Stimulated activated CD8-positive, alpha-beta memory T cell treated with anti-CD3 and anti-CD28 coated beads, Interleukin-7, amount 100 ng/mL, for 1 hour (primary cell): ENCODE measurements at places on chromosomes 6 and 20.

DNA sequence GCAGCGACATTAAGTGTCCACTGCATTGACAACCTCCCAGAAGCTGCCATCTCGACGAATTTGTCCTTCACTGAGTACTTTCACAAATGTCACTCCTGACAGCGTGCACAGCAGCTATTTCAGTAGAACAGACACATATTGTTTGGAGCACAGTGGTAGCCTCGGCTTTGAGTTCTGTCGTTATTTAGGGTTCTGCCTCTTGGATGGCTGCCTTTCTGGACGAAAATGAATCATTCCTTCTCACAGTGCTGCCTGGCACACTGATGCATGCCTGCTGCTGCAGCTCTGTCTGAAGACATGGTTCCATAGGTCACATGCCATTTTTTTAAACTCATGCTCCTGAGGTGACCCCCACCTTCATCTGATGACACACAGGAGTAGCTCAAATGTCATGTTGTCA lies 477.0 kb downstream of the C6orf118 start:
- no peak for DNase-seq

DNA sequence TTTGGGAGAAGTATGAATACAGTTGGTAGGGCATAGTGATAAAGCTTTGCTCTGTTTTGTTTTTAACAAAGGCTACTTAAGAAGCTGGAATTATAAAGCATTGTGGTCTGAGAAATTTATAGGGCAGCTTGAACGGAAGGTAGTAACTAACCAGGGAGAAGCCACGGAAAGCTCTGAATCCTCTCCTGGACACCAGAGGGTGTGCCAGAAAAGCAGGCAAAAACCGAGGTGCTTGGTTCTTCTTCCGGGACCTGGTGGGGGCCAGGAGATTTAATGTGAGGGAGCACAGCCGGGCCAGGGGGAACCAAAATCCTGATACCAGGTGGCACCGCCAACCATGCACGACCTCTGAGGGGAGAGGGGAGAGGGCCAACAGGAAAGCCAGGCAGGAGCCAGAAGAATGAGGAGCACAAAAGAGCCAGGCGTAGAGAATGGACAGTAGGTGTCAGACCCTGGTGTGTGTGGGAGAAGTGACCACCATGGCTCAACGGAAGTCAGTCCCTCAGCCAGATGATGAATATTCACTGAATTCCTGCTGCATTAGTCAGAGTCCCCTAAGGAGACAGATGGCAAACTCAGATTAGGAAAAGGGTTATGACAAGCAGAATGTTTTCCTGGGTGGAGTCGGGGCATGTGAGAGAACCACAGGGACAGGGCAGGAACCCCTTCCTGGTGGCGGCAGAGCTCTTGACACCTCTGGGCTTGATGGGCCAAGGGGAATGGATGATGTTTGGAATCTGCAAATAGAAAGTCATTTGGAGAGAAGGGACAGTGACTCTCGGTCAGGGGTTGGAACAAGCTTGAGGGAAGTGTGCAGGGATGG lies 262.3 kb downstream of the ZNF217 start:
- DNase-seq: no peak

GRCh38 chr6:155449450-155450239 lies 6.0 kb downstream of the NOX3 start:
- no peak for DNase-seq

GRCh38 chr6:20833881-20834515 lies 299.7 kb downstream of the CDKAL1 start:
- no peak for DNase-seq

DNA sequence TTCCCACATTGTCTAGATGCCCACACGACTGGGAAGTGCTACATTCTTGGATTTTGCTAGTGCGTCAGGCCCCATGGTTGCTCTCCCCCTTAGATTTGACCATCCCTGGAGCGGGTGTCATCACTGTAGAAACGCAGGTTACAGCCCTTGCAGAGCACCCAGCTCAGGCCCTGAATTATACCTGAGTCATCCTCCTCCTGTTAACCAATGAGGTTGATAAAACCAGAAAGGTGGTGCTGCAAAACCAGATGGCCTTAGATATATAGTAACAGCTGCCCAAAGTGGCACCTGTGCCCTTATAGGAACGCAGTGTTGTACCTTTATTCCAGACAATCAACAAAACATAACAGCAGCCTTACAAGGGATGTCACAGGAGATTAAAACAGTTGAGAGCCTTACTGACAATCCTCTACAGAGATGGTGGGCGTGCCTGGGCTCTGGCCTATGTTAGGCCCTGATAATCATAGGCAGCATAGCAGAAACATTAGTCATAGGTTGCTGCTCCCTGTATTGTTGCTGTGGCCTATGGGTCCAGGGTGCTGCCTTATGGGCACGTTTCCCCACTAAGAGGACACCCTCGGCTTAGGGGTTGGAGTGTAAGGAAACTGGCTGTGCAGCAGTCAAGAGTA lies 33.6 kb upstream of the HSF2 start:
- DNase-seq: no peak

DNA sequence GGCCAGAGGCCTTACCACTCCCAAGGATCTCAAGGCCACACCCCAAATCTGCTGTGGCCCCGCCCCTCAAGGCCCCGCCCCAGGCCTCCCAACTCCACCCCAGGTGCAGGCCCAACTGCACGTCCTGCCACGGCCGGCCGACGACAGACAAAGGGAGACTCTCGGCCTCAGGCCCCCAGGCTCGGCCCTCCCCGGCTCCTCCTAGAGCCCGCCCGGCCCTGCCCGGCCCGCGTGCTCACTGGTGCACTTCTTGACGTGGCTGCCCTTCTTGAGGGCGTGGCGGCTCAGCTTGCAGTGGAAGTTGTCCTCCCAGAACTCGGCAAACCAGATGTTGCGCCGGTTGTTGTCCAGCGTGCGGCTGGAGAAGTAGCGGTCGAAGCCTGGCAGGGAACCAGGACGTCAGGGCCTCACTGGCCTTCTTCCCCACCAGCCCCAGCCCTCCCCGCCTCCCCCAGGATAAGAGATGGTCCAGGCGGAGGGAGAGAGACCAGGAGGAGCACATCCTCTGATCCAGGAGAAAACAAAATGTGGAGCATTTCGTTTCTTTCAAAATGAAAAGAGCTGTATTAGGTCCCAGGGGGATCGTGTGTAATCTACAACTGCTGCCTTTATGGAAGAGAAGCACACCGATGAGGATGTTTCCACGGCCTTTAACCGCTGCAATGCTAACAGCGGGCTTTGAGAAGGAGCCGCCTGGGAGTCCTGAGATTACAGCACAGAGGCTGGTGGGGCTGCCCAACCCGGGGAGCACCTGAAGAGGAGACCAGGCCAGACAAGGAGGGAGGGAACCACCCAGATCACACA lies 89.4 kb downstream of the GRM4 start:
- DNase-seq: no peak

GRCh38 chr6:16081326-16081725 lies 47.6 kb upstream of the MYLIP start:
- DNase-seq: no peak

GRCh38 chr6:166565084-166565967 lies 21.2 kb downstream of the RAMACL start:
- DNase-seq: no peak

- no peak for DNase-seq
Measured at GRCh38 chr20:19073584-19074218, 138.7 kb upstream of the SLC24A3 start.

DNA sequence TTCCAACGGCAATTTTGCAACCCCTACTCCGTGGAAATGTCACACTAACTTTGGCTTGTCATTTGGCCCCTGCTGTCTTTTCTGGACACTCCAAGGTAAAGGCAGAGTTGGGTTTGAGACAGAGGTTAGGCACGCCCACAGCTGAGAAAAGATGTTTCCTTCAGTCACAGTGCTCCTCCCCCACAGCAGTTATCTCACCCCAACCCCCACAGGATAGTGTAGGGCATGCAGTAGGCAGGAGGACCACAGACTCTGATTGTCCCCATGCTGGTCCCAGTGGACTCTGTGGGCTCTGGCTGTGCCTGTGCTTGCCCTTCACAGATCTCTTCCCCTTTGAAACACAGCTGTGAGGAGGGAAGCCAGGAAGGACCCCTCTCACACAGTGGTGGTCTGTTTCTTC lies 124.0 kb upstream of the CARMIL1 start:
- no peak for DNase-seq

DNA sequence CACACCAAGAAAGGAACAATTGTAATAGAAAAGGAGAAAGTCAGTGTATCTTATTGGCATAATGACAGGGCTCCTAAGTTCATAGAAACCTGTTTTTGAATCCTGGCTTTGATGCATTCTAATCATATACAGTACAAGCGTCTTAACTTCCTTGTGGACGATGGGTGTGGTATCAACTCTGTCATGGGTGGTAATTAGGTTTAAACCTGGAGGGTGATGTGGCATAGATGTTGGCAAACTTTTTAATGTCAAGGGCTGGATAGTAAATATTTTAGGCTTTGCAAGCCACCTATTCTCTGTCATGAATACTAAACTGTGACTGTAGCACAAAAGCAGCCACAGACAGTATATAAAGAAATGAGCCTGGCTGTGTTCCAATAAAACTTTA lies 138.7 kb upstream of the EDN1 start:
- DNase-seq: no peak

DNA sequence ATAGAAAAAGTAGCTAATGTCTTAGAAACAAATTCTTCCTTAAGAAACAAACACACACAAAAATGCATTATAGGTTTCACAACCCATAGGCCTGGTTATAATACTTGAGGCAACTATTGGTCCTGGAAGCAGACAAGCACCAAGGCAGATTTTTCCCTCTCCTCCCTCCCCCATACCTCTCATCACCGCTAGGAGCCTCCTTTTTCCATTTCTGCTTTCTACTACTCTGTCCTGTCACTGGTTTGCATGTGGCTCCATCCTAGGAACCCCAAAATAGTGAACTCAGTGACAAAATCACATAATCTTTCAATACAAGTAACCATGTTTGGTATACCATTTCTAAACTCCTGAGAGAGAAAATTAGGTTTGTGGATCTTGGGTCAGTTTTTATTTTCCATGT lies 66.1 kb downstream of the HMGCLL1 start:
- no peak for DNase-seq

GRCh38 chr20:58389324-58389967 lies 417 bp downstream of the VAPB start:
- no peak for DNase-seq

GRCh38 chr6:111428811-111429210 lies 54.2 kb downstream of the REV3L start:
- no peak for DNase-seq

DNA sequence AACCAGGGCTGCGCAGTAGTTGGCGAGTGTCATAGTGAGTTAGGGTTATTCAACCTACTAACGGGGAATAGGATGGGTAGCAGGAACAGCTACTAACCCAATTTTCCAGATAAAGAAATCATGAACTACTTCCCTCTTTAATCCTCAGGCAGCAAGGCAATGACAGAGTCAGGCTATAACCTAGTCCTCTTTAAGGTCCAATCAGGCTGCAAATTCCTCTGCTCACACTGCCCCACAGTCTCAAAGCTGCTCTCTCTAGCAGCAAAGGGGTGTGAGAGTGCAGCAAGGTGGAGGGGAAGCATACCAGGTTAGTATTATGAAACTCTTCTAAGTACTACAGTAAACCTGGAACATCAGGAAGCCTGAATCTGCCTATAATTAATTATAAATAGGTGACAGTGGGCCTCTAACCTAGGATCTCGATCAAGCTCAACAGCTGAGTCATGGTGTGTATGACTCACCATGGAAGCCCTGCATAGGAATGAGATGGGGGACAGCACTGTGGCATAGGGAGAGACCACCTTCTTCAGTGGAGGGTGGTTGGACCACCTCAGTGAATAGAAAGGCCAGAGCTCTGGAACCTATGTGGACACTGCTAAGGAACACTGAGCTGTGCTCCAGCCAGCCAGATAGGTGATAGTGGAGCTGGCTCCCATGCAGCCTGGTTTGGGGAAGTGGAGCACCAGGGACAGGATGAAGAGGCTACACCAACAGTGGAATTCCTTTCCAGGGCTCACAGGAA lies 7.9 kb downstream of the PEX6 start:
- DNase-seq: no peak

DNA sequence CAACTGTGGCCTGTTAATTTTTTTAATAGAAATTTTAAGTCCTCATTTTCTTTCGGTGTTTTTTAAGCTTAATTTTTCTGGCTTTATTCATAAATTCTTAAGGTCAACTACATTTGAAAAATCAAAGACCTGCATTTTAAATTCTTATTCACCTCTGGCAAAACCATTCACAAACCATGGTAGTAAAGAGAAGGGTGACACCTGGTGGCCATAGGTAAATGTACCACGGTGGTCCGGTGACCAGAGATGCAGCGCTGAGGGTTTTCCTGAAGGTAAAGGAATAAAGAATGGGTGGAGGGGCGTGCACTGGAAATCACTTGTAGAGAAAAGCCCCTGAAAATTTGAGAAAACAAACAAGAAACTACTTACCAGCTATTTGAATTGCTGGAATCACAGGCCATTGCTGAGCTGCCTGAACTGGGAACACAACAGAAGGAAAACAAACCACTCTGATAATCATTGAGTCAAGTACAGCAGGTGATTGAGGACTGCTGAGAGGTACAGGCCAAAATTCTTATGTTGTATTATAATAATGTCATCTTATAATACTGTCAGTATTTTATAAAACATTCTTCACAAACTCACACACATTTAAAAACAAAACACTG lies 10.1 kb downstream of the HFE start:
- peak; percentile 30 for DNase-seq

GRCh38 chr6:133131621-133132465 lies 109.3 kb upstream of the EYA4 start:
- no peak for DNase-seq

GRCh38 chr6:146741609-146742008 lies 142.8 kb downstream of the ADGB start:
- no peak for DNase-seq

DNA sequence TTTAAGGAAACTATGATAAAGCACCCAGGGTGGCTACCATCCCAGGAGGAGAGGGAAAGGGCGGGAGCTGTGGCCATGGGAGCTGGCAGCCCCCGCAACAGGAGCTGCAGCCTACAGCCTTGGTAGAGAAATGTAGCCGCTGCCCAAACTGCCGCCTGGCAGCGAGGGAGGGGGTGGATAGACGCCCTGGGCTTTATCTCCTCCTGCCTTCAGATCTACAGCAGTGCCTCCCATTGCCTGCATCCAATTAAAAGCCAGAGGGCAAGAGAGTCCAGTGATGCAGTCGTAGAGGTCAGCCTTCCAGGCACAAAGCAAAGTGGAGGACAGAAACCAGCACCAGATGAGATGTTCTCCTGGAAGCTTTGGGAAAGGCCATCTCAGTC lies 35.0 kb upstream of the ZFAND3 start:
- DNase-seq: no peak

GRCh38 chr6:7723041-7723447 lies 2.9 kb upstream of the BMP6 start:
- no peak for DNase-seq

DNA sequence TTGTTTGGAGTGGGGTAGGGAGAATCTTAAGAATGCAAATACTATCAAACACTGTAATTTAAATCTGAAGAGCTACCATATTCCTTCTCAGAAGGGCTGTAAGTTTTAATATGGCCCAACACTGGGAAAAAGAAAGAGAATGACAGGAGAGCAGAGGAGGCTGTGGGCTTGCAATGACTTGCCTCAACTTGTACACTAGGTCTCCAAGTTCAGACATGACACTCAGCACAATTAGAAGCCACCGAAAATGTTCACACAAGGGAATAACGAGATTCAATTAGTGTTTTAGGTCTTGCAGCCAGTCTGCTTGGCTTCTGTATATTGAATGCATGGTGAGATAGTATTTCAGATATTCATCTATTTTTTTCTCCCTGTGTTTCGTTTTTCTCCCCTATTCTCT lies 89.4 kb downstream of the HS3ST5 start:
- no peak for DNase-seq

GRCh38 chr20:46118481-46119020 lies 437 bp downstream of the CD40 start:
- no peak for DNase-seq
